OCI-M1 (cell line): ENCODE measurements at places on chromosomes 11 and 22.
A peak's percentile ranks its signal among the peaks of the same experiment; 100 is the strongest.

- DNase-seq = no peak
Measured at GRCh38 chr11:63804259-63804658, 9.0 kb upstream of the SPINDOC start.

- no peak for DNase-seq
Measured at GRCh38 chr11:100849009-100849900, 162.2 kb downstream of the ARHGAP42 start.

DNA sequence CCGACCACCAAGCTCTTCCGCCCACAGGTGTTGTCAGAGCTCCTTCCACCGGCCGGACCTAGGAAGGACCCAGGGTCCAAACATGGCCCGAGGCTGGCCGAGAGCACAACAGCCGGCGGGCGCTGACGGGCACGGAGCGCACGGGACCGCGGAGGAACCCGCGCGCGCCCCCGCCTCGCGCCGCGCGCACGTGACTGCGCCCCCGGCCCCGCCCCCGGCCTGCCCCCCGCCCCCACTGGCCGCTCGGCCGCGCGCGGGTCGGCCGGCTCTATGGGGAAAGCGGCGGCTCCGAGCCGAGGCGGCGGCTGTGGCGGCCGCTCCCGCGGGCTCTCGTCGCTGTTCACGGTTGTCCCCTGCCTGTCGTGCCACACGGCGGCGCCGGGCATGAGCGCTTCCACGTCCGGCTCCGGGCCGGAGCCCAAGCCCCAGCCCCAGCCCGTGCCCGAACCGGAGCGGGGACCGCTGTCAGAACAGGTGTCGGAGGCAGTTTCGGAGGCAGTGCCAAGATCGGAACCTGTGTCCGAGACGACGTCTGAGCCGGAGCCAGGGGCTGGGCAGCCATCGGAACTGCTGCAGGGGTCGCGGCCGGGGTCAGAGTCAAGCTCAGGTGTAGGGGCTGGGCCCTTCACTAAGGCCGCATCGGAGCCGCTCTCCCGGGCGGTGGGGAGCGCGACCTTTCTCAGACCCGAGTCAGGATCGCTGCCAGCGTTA, at the start of gene OSBP2:
OSBP2 (plus strand) TSS at position 235 of the 711 bp plus-strand sequence; CDS start at position 271, 36 bp downstream.
- no peak for DNase-seq

GRCh38 chr11:10673501-10674062, 20.0 kb downstream of the IRAG1 start:
- no peak for DNase-seq

GRCh38 chr11:100682247-100682969, 4.7 kb upstream of the ARHGAP42 start:
- peak; percentile 35 for DNase-seq

GRCh38 chr11:112247201-112247600, 13.5 kb downstream of the PLET1 start:
- no peak for DNase-seq

- DNase-seq = no peak
Measured at GRCh38 chr11:69352715-69353319, 58.9 kb downstream of the MYEOV start.

GRCh38 chr11:57335023-57335342, 709 bp downstream of the SSRP1 start:
- no peak for DNase-seq

DNA sequence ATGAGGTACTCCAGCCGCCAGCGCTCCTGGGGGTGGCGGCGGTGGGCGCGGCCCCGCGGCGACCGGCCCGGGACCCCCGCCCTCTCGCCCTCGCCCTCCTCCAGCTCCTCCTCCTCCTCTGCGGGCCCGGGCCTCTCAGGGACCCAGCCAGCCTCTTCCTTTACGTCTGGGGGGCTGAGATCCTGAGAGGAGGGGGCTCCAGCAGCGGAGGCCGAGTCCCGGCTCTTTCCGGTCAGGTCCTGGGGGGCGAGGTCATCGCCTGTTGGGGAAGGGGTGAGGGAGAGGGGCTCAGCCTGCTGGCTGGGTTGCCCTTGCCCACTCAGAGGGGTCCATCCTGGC, 4.3 kb downstream of the ZFTA start:
- no peak for DNase-seq

GRCh38 chr11:104451197-104451893, 287.4 kb upstream of the PDGFD start:
- DNase-seq = no peak

- peak; percentile 50 for DNase-seq
Measured at GRCh38 chr11:112162761-112163546, 940 bp downstream of the IL18 start.

GRCh38 chr22:26778372-26778771, 121.0 kb downstream of the MIAT start:
- DNase-seq = no peak

DNA sequence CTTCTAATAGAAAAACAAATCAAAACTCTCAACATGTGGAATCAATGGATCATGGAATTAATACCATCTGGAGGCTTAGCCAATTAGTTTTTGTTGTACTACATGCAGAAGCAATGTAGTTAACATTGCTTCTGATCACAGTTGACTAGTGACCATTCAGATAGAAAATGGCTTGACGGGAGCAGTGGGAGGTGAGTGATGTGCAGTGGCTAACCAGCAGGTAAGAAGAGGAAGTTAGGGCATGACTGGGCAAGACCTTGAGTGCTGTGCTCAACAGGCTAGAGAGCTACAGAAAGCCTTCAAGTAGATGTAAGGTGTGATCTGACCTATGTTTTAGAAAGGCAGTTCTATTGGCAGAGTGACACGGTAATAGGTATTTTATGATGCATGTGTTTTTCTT, 60.7 kb upstream of the ALKBH3 start:
- peak; percentile 18 for DNase-seq
